ENCODE measurements at places on chromosomes 11 and 22.

DNA sequence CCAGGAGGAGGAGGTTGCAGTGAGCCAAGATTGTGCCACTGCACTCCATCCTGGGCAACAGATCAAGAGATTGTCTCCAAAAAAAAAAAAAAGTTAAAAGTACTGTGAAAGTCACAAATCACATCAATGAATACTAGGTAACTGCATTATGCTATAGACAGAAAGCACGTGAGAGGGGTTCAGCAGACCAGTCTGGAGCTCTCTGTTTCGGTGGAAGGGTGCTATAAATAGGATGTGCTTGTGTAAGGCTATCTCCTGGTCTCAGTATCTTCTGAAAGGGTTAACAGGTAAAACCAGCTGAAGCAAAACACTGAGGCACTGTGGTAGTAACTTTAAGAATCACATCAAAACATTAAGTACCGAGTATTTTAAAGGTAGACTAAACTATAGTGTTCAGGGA is 43.4 kb downstream of the EIF4ENIF1 start:
- DNase-seq, result no peak

GRCh38 chr11:64294774-64295173 is 3.7 kb downstream of the KCNK4 start:
- DNase-seq, result no peak

DNA sequence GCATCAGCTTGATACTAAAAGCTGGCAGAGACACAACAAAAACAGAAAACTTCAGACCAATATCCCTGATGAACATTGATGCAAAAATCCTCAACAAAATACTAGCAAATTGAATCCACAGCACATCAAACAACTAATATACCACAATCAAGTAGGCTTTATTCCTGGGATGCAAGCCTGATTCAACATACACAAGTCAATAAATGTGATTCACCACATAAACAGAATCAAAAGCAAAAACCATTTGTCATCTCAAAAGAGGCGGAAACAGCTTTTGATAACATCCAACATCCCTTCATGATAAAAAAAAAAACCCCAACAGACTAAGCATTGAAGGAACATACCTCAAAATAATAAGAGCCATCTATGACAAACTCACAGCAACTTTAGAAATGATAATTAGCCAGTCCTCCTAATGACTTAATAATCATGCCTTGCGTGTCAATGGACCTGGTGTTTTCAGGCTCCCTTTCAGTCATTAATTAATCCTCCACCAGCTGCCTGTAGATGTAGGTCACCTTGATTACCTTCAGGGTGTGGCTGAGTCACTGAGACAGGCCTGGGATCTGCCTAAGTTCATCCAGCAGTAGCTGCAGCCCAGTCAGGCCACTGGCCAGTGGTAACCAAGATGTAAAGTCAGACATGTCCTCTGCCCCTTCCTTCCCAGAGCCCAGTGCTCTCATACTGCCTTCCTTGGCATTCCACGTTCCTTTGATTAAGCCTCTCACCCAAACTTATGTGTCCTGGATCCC is 109.8 kb downstream of the EHF start:
- DNase-seq, result no peak

DNA sequence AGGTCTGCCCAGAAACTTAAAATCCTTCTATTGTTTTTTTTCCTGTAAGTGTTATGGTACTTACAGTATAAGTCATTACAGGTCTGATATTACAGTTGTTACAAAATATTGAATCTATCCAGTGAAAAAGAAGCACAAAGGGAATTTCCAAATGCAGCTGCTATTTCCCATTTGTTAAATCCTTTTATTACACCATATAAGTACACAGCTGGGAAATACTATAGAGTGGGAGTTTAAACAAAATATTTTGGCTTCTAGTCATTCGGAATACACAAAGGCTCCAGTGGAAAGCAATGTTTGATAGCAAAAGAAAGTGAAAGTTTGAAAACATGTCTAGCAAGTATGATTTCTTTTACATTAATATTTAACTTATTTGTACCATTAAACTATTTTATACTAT is 18.0 kb downstream of the SOX6 start:
- no peak for DNase-seq

GRCh38 chr22:23237841-23238240 is 57.5 kb downstream of the BCR start:
- no peak for DNase-seq

DNA sequence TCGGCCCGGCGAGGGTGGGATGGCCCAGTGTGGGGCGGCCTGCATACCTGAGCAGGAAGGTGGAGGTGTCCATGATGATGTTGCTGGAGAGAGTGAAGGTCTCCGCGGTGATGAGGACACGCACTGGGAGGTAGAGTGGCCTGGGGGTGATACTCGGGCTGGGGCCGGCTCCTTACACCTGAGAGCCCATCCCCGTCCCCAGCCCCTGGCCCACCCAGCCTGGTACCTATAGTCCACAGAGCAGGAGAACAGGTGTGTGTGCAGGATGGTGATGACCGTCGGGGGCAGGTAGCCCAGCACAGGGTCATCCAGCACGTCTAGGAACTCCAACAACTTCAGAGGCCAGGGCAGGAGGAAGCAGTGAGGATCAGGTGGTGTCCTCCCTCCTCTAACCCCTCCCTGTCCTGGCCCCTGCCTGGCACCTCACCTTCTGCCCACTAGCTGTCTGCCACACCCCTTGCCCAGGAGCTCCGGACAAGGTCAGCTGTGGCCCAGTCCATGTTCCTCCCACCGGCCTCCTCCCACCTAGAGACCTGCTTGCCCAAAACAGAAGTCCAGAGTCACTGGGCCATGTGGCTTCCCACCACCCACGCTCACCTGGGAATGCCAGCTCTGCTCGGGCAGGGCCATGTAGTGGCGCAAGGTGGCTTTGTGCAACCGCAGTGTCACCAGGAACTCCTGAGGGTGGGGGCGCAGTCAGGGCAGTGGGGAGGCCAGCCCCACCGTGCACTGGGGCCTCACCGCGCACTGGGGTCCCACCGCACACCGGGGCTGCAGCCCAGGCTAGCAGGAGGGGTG is 11.3 kb downstream of the ATG2A start:
- no peak for DNase-seq

DNA sequence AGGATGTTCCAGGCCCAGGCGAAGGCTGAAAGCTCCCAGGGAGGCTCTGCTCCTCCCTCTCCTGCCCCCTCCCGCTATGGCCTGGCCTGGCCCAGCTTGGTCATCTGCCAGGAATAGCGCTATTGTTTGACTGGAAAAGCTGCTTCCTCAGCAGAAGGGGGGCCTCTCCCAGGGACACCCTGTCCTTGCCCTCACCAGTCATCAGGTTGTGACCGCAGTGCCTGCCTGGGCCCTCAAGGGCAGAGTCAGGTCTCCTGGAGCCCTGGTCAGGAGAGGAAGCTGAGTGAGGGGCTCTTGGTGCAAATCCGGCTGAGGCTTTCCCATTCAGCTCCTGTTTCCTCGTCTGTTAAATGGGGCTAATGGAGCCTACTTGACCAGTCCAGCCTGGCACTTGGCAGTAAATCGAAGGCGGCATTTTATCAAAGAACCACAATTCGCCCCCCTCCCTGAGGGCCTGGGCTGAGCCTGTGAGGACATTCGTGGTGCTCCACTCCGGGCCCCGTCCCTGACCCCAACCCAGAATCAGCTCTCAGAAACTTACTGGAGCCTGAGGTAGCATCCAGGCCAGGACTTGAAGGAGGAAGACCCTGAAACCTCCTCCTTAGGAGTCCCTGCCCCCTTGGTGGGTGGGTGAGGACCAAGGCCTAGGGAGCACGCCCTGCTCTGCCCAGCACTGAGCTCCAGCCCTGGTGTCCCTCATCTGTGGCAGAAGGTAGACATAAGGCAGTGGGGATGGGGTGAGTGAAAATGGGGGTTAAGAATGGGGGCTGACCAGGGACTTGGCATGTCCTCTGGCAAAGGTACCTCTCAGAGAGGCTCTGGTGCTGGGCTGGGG is 2.0 kb upstream of the CASTOR1 start:
- no peak for DNase-seq

DNA sequence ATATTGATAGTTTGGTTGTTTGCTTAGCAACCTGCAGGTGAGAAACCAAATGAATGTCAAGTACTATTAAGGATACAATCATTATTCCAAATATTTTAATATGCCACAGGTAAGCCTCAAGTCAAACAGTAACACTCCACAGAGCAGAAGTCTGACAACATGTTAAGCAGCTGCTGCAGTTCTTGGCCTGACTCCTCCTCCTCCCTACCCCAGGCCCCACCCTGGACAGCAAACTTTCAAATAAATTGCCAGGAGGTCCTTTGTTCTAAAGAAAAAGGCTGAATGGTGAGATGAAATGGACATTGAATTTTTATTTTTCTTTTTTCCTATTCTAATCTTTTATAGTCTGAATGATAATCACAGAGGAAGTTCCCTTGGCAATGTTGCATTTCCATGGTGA is 260.0 kb upstream of the POU2AF2 start:
- no peak for DNase-seq

DNA sequence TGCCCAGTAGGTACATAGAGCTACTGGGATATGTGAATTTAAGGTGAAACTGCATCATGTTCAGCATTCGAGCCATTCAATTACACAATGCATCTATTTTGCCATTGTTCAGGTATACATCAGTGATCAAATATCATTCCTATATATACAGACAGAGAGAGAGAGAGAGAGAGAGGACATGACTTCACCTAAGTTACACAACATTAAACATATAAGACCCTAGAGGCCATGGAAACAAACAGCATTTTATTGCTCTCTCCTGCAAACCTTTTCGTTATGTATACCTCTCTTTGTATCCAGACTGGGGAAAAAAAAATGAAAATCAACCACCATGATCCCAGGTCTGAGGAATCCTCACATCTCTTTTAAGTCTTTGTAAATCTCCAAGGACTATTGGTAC is 1829.1 kb downstream of the LRRC4C start:
- DNase-seq, result no peak

DNA sequence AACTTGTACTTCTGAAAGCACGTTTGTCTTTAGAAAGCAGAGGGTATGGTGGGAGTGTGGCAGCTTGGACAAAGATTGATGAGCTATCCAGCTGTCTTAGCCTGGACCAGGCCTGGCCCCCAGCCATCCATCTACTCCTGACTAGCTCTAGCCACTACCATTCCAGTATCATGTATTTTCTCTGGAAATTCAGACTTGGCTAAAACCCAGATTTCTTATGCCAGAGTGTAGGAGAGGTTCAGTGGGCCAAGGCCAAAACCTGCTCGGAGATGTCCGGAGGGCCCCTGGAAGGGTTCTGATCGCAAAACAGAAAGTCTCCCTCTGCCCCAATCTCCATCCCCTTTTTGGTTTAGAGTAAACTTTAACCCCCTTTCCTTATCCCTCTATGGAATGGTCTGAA is 24.8 kb upstream of the MTCH2 start:
- DNase-seq, result no peak

- DNase-seq, result no peak
Observed at GRCh38 chr22:19912271-19912999, 29.1 kb upstream of the COMT start.

- DNase-seq, result no peak
Observed at GRCh38 chr11:114293201-114293711, 2.9 kb upstream of the NNMT start.

GRCh38 chr22:37377927-37378326 is 49.4 kb downstream of the ELFN2 start:
- DNase-seq, result no peak

Data from activated CD8-positive, alpha-beta memory T cell treated with anti-CD3 and anti-CD28 coated beads for 48 hours (primary cell).